Kidney (tissue), 22 donors: ENCODE measurements at places on chromosomes 13 and 19.

- DNase-seq = peak; percentile 86
Observed at GRCh38 chr13:98576963-98577835, at the start of gene STK24. STK24 (minus strand) TSS chr13:98577107; CDS start chr13:98576786, 321 bp downstream.

DNA sequence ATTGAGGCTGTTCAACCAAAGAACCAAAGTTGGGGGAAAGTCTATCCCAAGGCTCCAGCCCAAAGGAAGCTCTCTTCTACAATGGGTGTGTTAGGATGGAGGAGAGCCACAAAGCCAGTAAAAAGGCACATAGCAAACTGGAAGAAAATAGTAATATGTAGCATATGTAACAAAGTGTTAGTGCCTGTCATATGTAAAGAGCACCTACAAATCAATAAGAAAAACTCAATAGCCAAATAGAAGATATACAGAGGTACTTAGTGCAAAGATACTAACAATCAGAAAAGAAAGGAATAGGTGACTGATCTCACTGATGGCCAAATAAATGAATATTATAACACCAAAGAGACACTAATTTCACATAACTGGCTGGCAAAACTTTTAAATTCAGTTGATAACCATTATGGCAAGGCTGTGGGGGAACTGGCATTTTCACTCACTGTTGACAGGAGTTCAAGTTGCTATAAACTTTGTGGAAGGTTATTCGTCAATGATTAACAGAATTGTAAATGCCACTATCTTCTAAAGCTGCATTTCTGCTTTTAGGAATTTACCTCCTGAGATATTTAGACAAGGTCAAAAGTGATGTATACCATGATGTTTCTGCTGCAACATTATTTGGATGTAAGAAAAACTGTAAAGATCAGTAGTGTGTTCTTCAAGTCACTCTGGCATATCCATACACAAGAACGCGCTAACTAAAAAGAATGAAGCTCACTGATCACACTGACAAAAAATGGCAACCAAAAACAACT is 110.8 kb downstream of the GNG7 start:
- no peak for DNase-seq

GRCh38 chr13:60701895-60702294 is 304.9 kb downstream of the TDRD3 start:
- no peak for DNase-seq

DNA sequence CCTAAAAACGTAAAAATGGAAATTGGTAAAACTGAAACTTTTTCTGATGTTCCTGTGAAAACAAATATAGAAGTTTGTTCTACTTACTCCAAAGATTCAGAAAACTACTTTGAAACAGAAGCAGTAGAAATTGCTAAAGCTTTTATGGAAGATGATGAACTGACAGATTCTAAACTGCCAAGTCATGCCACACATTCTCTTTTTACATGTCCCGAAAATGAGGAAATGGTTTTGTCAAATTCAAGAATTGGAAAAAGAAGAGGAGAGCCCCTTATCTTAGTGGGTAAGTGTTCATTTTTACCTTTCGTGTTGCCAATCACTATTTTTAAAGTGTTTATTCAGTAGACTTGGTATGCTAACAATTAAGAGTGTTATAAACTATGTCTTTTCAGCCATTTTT is 25.6 kb downstream of the BRCA2 start:
- DNase-seq = no peak

GRCh38 chr19:28933039-28933438 is 279.9 kb downstream of the UQCRFS1 start:
- no peak for DNase-seq

DNA sequence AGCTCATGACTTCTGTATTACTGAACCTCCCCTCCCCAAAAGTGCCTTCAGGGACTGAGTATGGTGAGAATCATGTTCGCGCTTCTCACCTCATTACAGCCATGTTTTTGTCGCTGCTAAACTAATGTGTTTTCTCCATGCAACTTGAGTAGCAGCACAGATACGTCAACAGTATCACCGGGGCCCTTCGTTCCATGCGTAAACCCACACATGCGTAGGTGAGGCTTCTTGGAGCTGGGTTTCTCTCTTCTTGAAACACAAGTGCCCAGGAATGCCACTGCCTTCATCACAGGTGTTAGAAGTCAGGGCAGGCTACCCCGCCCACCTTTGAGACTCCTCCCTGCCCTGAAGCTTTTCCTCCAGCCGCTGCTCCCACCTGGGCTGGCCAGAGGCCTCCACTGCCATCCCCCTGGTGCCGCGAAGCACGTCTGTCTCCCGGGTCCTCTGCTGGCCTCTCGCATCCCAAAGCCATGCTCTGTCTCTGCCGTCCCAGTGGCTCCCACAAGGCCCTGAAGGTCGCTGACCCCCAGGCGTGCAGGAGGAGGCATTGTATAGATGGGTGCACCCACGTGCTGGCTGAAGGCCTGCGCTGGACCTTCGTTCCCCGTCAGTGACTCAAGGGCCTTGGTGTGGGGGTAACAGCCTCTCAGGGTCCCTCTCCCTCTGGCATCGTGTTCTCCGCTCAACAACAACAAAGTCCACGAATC is 135.3 kb upstream of the MCF2L start:
- no peak for DNase-seq

DNA sequence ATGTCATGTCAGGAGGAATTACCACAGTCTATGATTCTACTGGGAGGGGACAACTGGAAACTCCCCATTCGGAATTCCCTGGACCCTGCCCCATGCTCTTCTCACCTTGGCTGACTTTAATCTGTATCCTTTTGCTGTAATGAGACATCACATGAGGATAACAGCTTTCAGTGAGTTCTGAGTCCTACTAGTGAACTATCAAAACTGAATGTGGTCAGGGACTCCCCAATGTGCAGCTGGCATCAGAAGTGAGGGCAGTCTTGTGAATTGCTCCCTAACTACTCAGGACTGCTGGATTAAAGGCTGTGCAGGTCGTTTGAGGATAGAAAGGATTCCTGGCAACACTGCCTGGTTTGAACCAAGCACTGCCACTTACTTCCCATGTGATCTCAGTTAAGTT is 15.2 kb downstream of the SIGLEC7 start:
- no peak for DNase-seq

DNA sequence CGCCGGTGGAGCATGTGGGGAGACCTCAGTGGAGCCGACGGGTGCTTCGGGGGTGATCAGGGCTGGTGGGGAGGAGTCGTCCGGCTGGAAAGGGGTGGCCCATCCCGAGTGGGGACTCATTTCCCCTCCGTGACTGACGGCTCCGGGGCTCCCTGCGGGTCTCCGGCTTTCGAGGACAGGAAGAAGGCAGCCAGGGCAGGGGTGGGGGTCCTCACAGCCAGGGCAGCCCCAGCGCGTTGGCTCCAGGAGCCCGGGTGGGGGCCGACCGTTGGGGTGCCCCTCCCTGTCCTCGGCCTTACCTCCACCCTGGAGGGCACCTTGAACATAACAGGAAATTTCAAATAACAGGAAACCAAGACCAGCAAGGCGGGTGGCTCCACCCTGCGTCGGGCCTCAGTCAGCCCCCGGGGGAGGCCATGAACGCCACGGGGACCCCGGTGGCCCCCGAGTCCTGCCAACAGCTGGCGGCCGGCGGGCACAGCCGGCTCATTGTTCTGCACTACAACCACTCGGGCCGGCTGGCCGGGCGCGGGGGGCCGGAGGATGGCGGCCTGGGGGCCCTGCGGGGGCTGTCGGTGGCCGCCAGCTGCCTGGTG is at the start of gene S1PR4:
TSS of gene S1PR4 (plus strand) at position 393 of the 596 bp plus-strand sequence. CDS start at position 417, 24 bp downstream.
- DNase-seq = no peak

GRCh38 chr13:101473458-101473857 is 21.0 kb downstream of the ITGBL1 start:
- DNase-seq = no peak

DNA sequence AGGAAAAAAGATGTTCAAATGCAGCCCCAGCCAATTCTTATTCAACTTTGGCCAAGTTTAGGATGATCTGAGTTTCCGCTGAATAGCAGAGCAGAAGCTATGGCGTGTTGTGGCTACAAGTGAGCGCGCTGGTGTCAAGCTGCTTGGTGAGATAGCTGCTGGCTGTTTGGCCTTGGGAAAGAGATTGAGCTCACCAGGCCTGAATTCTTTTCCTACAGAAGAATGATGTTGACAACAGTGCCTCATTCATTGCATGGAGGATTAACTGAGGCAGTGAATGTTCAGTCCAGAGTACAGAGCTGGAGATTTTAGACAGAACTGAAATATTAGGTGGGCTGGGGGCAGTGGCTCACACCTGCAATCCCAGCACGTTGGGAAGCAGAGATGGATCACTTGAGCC is 31.5 kb upstream of the MAP3K10 start:
- no peak for DNase-seq

GRCh38 chr13:49082653-49083536 is 107.2 kb downstream of the FNDC3A start:
- DNase-seq = no peak

- DNase-seq = no peak
Observed at GRCh38 chr13:60169239-60170031, 5.7 kb upstream of the DIAPH3 start.

GRCh38 chr19:54606230-54606629 is 12.8 kb downstream of the LILRA1 start:
- no peak for DNase-seq

DNA sequence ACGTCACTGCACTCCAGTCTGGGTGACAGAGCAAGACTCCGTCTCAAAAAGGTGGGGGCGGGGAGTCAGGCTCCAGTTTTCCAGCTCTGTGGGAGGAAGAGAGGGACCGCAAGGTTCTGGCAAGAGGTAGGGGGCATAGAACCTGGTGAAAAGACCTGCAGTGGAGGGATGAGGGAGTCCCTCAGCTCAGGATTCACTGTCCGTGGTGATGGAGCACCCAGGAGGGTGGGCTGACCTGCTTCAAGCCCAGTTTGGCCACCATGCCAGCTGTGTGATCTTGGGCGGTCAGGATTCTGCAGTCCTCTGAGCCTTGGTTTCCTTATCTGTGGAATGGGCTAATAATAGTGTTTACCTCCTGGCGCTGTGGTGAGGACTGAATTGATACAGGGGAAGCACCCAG is 21.2 kb downstream of the SLC8A2 start:
- no peak for DNase-seq

- DNase-seq = no peak
Observed at GRCh38 chr19:38701455-38702063, 42.7 kb downstream of the CAPN12 start.

DNA sequence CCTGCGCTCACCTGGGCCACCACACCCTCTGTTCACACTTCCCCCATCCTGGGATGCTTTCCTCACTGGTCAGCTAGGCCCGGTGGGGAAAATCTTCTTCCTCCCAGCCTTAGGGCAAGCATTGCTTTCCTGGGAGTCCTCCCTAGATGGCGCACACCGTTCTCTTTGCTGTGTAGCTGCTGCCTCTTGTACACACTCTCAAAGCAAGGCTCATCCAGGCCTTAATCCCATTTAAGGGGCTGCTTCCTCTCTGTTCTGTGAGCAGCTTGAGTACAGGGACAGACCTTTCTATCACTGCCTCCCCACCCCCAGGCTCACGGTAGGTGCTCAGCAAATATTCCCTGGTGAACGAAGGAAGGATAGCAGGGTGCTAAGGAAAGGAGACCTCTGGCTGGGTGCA is 11.1 kb downstream of the SLC7A10 start:
- DNase-seq = peak; percentile 16

- no peak for DNase-seq
Observed at GRCh38 chr13:96511587-96511986, 421.7 kb downstream of the HS6ST3 start.

DNA sequence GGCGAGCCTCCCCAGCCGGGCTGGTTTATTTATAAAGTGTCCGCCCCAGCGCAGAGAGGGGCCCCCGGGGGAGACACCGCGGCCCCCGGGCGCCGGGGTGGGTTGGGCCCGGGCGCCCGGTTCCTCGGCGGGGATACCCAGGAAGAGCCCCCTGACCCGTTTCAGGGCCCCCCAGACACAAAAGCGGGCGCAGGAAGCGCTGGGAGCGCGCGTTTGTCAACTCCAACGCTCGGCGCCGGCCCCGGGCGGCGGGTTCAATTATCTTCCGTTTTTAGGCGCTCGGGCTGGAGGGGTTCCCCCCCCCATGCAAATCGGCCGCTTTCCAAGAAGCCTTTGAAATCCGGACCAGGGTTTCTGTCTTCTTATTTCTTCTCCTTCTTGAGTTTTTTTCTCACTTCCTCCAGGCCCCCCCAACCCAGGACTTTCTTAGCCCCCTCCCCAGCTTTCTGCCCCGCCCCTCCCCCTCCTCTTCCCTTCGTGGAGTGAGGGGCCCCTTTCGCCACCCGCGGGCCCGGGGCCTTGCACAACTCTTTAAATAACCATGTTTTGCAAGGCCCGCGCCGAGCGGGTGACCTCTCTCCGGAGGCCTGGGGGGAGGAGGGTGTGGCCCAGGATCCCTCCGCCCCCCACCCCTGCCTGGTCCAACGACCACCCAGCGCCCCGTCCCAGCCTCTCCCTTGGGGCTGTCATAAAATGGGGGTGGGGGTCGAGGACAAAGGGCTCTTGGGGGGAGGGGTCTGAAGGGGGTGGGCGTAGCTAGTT is 935 bp downstream of the ARID3A start:
- DNase-seq = peak; percentile 76

- no peak for DNase-seq
Observed at GRCh38 chr13:24716011-24716410, 35.8 kb downstream of the ATP12A start.

- no peak for DNase-seq
Observed at GRCh38 chr13:20426766-20427448, 98.8 kb downstream of the CRYL1 start.

GRCh38 chr13:42836930-42837690 is 55.7 kb downstream of the FAM216B start:
- peak; percentile 27 for DNase-seq

DNA sequence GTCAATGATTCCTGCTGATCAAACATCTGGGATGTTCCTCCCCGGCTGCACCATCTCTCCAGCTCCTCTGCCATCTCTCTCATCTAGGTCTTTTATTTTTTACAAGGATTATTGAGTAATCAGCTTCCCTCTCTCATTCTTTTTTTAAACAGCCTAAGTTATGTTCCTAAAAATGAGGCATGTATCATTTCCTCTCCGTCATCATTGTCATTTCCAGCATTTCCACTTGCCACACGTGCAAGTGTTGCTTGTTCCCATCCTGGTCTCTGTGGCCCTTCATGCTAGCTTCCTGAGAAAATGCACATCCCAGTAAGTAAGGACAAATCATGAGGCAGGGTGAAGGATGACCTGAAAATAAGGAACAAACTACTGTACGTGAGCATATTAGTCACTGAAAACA is 102.7 kb upstream of the POSTN start:
- DNase-seq = no peak

DNA sequence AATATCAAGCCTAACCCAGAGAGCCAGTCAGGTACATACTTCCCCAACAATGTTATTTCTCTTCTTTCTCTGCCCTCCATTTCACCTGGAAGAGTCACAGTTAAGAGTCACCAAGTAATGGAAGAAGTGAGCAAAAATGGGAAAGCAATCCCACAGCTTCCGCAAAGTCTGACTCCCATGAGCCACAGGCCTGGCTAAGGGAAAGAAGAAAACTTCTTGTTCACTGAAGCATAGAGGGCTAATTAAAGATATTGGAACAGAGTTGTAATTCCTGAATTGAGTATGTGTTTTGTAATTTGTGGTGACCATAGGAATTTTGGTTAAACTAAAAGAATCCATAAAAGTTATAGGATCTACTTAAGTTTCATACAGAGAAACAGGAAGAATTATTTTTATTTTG is 830.9 kb upstream of the PCDH20 start:
- no peak for DNase-seq
